ENCODE measurements at places on chromosomes 12 and 14.

DNA sequence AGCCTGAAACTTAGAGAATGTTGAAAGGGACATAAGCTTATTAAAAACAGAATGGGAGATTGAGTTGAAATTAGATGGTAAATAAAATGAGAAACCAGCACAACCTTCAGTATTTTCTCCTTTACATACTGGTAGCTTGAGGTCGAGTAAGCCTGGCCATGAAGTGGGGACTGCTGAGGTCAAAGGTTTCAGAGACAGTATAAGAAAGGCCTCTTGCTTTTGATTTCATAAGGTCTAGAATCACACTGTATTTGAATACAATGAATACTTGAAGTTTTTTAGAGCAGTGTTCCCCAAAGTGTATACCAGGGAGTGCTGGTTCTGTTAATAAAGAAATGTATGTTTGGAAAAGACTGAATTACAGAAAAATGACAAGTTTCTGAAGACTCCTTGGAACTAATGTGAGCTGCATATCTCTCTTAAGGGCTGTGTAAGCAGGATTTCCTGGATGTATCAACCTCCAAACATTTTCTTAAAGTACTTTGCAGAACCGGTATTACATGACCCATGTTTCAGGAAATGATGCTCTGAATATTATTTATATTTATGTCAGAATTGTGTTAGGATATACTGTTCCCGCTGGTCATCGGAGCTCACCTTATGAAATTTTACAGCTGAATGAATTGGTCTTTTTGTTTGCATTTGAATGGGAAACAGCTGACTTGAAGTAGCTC is 85.0 kb downstream of the AKAP6 start:
- DNase-seq, result no peak

DNA sequence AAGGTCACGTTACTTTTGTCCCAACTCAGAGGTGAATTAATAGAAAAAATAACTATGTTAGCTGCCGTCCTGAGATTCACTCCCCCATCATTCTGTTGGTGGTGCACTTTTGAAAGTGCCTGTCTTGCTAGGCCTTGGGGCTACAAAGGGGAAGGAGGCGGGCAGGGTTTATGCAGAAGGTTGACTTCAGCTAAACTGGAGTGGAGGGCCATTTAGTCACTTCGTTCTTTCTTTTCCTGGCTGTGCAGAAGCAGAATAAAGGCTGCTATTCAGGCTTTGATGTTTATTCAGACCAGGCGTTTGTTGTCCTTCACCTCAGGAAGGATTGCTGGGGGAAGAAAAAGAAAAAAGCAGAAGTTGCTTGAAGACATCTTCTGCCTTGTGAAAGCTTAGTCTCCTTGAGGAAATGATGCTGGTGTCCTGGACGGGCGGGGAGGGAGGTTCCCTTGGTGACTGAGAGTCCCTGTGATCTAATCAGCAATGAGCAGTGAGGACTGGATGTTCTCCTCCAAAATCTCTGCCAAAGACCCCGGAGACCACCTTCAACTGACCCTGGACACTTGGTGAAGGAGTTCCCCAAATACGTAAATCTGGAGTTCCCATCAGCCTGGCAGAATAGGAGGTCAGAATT is 4.0 kb downstream of the GLT1D1 start:
- DNase-seq, result no peak

DNA sequence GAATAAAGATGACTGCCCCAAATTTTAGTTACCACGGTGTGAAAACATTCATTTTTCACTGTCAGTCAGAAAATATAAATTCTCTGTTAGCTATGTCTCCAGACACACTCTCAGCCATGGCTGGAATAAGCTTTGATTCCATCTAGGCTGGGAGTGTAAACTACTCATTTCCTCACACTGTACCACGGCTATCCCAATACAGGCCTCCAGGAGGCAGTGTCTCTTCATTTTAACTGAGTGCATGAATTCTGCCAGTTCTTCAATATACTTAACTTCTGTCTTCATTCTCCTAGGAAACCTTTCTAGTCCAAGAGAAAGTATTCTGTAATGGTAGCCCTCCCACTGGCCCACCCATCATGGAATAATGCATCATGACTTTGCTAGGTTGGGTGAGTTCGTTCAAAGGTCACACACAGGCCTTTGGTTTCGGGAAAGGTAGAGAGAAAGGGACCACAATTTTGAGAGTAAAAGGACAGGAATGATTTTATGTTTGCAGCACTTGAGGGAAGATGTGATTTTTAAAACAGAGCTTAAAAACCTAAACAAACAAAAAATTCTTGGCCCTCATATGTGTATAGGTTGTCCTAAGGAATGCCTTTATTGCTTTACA is 381.1 kb downstream of the SEC23A start:
- peak; percentile 58 for DNase-seq

DNA sequence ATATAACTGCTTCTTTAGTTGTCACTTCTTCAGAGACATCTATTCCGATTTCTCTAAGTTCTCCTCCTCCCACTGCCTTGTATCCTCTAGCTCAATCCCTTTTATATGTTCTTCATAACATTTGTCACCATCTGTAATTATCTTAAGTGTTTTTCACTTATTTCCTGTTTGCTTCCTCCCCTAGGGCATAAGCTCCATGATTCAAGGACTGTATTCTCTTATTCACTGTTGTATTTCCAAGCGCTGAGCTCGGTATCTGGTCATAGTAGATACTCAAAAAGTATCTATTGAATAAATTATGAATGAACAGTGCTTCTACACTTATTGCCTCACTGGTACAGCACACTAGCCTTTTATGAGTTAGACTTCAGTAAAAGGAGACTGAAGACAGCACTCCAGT is 109.0 kb upstream of the TMPO start:
- no peak for DNase-seq

DNA sequence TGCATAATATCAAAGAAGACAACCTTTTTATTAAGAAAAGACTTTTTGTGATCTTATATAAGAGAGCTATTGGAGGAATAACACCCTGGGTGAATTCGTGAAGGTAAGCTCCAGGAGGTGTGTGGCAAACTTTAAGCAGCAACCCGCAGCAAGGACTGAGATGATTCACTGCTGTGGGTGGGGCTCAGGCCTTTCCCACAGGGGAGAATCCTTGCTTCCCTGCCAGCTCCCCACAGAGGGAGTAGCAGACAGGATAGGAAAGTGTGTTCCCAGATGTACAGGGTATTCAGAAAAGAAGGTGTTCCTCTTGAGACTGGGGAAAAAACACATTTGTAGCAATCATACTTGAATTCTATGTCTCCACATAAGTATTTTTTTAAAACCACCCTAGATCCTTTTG is 9.2 kb downstream of the NDUFA12 start:
- peak; percentile 87 for DNase-seq

DNA sequence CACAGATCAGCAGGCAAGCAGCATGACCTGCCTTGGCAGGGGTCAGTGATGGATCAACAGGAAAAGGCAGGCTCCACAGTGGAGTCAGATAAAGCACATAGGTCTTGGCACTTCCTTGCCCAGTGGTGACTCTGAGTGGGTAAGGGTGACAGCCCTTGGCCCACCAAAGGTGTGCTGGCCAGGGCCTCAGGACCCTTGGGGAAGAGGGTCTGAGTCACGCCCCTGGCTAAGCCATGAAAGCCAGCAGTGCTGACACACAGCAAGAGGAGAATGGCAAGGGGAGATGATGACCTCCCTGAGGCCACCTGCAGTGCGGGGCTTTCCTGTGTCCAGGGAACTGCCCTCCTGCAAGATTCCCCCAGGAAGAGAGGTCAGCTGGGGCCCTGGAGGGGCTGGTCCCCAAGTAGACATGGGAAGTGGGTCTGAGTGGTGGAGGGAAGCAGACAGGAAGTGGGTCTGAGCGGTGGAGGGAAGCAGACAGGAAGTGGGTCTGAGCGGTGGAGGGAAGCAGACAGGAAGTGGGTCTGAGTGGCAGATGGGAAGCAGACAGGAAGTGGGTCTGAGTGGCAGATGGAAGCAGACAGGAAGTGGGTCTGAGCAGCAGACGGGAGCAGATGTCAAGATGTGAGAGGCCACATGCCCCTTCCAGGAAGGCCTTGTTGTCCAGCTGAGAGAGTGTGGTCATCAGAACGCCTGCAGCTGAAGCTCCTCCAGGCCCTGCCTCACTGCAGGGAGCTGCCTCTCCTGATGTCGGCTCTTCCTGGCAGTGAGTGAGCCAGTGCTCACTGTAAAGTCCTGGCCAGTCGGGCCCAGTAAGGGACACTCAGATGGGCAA is 34.8 kb downstream of the DIO3 start:
- DNase-seq, result no peak

DNA sequence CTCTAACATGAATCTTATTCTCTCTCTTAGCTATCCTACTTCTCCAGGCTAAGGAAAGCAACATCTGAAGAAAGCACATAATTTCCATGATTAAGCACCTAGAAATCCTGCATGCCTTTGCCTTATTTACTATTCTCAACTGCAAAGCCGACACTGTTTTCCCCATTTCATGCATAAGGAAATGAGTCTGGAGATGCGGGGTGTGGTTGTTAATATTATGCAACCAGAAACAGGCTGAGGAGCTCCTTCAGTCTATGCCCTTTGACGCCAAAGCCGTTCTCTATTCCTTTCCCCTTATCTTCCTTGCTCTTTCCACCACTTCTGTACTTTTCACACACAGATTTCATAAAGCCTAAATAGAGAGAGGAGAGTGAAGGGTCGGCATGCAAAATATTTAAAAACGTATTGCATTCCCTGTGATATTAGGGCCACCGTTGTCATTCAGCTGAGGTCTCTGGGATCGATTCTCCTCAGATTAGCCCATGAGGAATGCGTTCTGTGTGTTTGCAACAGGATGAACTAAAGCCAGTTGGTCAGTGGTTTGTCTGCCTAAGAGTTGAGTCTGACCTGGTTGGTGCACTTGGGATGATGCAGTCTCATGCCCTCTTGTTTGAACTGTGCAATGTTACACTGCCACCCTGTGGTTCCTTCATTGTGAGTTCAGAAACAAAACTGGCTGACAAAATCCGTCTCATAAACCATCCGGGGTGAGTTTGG is 53.1 kb upstream of the PLEKHG7 start:
- peak; percentile 86 for DNase-seq

DNA sequence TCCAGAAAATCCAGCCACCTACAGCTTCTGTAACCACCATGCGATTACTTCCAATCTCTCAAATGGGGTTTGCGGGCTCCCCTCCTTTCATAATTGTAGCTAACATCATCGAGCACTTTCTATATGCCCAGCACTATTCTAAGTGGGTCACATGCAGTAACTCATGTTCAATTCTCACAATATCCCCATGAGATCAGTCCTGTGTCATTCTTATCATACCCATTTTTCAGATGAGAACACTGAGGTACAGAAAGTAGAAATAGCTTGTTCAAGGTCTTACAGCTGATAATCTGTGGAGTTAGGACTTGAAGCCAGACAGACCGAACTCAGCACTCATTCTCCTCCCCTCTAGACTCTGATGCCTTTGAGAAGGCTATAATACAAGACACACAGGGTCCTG is 74.9 kb downstream of the EID3 start:
- no peak for DNase-seq

DNA sequence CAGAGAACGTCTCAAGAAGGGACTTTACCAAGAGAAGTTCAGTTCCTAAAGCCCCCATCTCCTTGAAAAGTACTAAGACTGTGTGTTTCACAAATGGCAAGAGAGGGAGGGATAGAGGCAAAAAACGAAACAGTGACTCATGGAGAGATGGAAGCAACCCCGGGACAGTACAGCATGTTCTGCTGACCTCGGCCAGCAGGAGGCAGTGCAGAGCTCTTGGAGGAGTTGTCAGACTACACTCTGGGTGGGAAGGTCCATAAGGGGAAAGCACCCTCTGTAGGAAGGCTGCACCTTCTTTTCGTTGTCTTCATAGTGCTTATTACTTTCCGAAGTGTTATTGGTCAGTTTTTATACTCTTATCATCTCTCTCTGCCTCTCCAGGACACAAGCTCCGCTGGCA is 525.2 kb upstream of the CCDC196 start:
- peak; percentile 52 for DNase-seq

GRCh38 chr12:32501835-32502333 is 102.5 kb downstream of the FGD4 start:
- peak; percentile 54 for DNase-seq

GRCh38 chr12:31578632-31579031 is 12.3 kb downstream of the DENND5B start:
- DNase-seq, result peak; percentile 34

- peak; percentile 37 for DNase-seq
Measured at GRCh38 chr12:65756956-65757511, 67.2 kb upstream of the HMGA2 start.

GRCh38 chr14:34250959-34251358 is 211.1 kb downstream of the SPTSSA start:
- no peak for DNase-seq

- no peak for DNase-seq
Measured at GRCh38 chr14:104240434-104241157, 102.2 kb downstream of the KIF26A start.

DNA sequence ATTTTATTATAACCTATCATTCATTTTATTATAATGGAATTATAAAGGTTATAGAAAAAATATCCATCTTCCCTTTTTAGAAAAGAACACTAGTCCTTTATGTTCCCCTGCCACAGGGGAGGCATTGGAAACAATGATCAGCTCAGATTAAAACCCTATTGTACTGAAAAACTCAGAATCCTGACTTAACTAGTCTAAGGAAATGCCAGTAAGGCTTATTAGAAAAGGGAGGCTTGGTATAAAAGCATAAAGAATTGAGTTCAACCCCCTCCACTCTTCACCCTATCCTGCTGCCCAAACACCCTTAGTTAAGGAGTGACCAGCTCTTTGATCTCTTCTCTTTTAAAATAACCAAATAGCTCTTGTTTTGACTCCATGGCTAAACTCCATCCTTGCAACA is 36.0 kb downstream of the PUS7L start:
- no peak for DNase-seq

DNA sequence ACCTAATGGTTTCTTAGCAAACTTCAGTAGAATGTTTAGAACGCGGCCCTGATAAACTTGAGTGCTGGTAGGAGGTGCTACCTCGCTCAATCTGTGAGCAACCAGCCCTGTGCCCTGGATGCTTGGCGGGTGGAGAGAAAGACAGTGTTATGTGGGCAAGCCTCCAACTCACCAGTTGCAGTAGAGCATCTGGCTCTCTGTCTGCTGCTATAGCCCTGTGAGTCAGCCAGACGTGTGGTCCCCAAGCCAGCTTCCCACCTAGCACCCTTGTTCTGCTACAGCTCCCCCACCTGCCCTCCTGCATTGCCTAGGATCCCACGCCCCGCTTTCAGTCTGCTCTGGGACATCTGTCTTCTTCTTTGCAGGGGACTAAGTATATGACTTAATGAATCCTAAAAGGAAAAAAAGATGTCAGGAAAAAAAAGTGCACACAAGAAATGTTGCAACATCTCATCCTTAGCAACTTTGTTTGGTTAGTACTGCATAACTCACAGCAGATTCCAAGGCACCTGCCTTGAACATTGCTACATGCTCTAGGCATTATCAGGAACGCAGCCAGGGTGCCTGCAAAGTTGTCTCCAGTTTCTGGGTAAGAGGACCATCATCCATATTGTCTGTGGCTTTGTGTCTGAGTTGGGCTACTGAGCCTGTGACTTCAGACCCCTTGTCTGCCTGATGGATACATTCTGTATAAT is 13.6 kb downstream of the SNRNP35 start:
- DNase-seq, result peak; percentile 50

DNA sequence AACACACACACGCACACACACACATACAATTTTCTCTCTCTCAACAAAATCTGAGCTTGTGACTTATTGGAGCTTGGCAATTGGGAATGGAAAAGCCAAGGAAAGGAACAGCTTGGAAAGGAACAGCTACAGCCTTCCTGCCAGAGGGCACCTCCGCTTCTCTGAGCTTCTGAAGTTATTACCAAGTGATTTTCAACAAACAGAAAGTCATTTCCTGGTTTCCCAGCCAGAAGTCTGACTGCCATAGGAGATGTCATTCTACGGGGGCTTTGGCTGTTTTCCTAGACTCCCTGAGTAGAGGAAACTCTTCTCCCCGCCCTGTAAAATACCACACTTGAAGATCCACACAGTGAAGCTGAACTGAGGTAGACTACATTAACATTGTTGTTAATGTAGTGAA is 198.3 kb downstream of the CFAP54 start:
- no peak for DNase-seq

GRCh38 chr12:107788690-107789458 is 14.4 kb downstream of the ASCL4 start:
- DNase-seq, result no peak
